ENCODE measurements at places on chromosomes 4 and X. TPM values are rescaled to one million over a fixed set of nuclear protein-coding genes. Genes with fewer than 3 reads are reported as not detected.

DNA sequence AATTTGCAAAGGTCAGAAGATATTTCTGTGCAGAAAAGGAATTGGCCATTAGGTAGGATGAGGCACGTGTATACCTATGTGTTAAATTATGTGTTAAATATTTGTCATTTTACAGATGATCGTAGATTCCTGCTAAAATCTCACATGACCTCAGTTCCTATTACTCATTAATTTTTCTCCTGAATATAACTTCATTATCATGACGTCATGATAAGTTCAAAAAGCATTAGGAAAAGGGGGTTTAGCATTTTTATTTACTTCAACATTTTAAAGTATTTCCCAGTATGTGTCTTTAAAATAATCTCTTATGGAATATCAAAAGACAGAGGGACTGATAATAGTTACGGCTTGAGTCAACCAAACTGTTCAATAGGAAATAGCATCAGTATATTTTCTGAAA, 372.8 kb downstream of the IL1RAPL1 start:
- no peak for DNase-seq

- no peak for DNase-seq
Measured at GRCh38 chrX:25007059-25008053, 8.4 kb downstream of the ARX start.

- DNase-seq: no peak
Measured at GRCh38 chrX:370244-370962, 16.3 kb downstream of the PPP2R3B start.

DNA sequence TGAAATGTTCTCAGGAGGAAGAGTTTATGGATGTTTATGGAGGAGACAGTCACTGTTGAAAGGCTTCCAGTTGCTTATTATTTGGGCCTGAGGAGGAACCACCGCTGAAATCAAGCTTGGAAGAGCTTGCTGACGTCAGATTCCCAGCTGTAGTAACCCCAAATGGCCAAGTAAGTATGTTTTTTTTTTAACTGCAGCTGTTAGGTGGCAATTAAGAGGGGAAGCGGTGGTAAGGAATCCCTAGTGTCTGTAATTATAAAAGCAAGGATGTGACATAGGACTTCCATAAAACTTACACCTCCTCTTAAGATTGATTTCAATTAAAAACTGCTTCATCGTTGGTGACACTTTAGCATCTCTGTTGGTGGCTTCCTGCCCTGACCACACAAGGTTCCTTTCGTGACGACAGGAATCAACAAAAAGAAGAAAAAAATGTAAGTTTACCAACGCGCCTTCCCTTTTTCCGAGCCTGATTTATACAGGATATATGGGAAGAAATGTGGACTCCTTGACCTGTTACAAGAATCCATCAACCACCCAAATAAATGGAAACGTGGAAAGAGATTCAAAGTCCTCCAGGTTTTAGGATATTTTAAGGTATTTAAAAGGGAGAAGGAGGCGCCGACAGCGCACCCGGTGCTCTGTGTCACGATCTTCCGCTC, 884 bp downstream of the RELL1 start:
- DNase-seq: no peak

GRCh38 chr4:2750719-2751605, 5.2 kb downstream of the TNIP2 start:
- DNase-seq: no peak

GRCh38 chrX:121641560-121641959, 594.1 kb downstream of the GLUD2 start:
- no peak for DNase-seq

DNA sequence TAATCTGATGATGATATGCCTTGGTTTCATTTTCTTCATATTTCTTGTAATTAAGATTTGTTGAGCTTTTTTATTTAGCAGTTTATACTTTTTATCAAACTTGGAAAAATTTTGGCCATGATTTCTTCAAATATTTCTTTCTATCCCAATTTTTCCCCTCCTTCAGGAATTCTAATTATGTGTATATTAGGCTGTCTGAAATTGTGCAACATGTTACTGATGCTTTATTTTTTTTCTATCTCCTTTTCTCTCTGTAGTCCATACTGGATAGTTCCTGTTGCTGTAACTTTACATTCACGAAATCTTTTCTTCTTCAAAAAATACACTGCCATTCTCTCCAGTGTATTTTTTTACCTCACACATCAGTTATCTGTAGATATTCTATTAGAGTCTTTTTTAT, 10.8 kb downstream of the THAP6 start:
- DNase-seq: no peak

DNA sequence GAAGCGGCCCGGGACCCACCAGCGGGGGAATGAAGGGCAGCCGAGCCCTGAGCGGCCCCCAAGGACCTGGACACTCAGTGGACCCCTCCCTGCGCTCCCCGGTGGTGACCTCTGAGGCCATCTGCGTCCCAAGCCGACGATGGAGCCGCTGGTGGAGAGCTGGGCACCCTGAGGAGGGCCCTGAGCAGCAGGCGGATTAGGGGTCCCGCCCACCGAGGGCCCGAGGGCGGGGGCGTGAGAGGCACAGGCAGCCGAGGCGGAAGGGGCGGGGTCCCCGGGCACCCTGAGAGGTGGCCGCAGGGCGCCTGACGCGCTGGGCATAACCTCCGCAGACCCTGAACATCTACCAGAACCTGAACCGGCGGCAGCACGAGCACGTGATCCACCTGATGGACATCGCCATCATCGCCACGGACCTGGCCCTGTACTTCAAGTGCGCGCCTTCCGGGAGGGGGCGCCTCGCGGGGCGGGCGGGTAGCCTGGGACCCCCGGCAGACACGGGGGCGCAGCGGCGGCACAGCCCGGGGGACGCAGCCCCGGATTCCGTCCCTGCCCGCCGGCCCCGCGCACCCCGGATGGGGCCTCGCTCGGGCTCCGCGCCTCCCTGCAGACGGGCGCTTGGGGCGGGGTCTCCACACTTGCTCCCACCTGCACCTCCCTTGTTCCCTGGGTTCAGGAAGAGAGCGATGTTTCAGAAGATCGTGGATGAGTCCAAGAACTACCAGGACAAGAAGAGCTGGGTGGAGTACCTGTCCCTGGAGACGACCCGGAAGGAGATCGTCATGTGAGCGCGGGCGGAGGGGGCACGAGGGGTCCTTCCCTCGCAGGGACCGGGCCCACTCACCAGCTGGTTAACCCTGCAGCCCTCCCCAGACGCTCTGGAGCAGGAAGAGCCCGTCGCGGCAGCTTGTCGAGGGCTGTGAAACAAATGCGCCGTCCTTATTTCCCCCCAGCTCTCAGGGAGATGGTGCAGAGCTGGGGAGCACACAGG, 10.3 kb downstream of the ATP5ME start:
- DNase-seq: no peak

DNA sequence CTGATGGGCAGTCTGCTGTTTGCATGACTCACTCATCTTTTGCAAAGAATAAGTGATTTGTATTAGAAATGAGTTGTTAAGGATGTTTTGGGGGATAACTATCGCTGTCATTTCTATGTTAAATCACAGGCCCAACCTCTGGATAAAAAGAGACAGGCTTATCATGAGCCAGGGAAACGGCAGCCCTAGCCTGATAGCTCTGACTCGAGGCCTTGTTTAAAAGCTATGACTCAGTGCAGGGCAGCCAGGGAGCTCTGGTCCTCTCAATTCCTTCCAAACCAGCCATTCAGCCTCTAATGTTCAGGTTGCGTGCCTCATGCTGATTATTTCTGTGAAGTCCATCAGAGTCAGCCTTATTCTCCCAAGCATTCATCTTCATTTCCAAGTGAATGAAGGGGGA, 305.9 kb upstream of the HAND2 start:
- no peak for DNase-seq

DNA sequence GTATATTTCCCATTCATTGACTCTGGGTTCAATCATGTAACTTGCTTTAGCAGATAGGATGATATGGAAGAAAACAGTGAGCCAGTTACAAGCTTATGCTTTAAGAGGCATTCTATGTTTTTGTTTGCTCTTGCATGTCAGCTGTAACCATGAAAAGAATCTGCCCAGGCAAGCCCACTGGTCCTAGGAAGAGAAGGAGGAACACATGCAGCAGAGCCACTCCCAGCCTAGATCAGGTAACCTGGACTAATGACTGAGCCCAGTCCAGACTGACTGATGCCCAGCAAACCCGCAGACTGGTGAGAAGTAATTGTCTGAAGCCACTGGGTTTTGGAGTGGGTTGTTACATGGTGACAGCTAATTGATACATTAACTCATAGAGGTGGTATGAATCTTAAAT, 167.9 kb downstream of the COL4A6 start:
- no peak for DNase-seq

DNA sequence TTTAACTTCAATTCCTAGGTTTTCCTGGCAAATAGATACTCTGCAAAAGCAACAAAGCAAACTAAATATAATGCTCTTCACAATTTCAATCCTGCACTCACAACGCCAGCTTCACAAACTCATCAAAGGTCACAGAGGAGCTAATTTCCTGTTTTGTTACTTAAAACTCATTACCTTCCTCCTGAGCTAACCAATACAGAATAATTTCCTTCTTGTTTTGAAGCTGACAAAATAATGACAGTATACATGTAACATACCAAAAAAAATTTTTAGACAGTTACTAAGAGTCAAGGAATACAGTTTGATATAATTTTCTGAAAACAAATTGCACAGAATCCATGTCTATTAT, 17.9 kb downstream of the CNOT6L start:
- DNase-seq: no peak

DNA sequence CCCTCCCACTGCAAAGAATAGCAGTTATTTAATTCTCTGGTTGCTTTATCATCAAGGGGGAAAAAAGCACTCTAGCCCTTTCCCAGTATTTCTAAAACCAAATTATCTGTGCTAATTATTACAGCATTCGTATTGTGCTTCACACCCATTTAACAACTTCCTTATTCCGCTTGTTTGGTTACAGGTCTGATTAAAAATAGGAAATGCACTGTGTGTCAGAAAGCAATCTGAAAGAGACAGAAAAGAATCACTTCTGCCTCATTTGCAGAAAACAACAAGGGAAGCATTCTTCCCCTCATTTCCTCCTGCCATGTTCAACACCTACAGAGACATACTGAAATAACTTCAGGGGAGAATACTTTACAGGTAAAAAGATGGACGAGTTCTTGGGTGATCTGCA, 114.9 kb upstream of the MAP3K15 start:
- DNase-seq: no peak

- DNase-seq: no peak
Measured at GRCh38 chr4:8854931-8855330, 16.7 kb downstream of the HMX1 start.

DNA sequence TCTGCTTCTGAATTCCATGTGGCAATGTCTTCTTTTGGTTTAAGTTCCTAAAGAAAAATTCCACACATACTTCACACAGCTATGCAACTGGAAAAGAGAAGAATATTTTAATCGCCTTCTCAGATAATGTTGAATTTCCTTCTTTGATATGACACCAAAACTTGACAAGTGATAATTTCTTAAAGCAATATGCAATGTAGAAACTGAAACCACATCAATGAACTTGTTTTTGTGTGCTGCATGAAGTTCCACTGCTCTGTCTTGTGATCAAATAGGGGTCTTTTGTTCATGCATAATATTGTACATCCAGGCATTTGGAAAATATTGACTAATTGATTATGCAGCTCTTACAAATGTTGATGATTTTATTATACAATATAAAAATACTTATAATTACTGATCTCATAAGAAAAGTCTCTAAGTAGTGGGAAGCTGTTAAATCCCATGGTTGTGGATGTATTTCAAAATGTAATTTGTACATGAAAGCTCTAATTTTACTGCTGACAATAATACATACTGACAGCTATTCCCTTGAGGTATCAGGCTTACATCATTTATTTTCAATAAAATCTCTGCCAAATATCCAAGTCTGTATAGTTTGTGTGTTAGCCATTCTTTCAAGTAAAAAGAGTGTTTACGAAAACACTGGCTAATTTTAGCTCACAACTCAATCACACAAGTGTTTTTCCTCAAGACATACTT, 56.5 kb downstream of the AGA start:
- DNase-seq: no peak

DNA sequence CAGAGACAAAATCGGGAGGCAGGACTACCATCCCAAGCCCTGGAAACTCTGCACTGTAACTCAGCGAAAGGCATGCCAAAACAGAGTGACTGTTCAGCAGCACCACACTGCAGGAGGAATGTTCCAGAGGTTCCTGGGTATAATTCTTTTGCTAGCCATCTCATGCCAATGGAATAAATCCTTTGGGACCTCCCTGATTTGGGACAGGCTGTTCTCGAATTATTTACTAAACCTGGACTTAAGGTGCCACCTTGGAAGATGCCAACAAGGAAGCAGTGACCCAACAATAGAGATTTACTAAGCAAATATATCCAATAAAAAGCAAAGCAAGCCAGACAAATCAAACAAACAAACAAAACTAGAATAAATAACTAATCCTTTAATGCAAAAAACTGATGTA, 9.3 kb downstream of the AADAT start:
- no peak for DNase-seq

GRCh38 chr4:2948895-2949781, 14.1 kb downstream of the NOP14 start:
- DNase-seq: no peak

MAGEA10 gene
- not detected for total RNA-seq

CDX4 gene
- not detected for total RNA-seq

CENPVL2 gene
- not detected for total RNA-seq

BMPR1B gene
- total RNA-seq: 0.21 TPM

PDGFRA gene
- total RNA-seq: 0.85 TPM

NDST4 gene
- total RNA-seq: not detected

ZNF157 gene
- not detected for total RNA-seq

HTRA3 gene
- total RNA-seq: 6.5 TPM

SMIM31 gene
- not detected for total RNA-seq

PRICKLE3 gene
- total RNA-seq: 6.2 TPM

CCDC158 gene
- total RNA-seq: not detected
